ENCODE measurements at places on chromosomes 2 and 18.

GRCh38 chr2:13504808-13505207 is 788.1 kb downstream of the TRIB2 start:
- DNase-seq: no peak

- DNase-seq: no peak
Measured at GRCh38 chr2:238689331-238689730, 158.6 kb upstream of the TWIST2 start.

- no peak for DNase-seq
Measured at GRCh38 chr2:44686561-44686960, 254.9 kb upstream of the SIX3 start.

GRCh38 chr2:119483395-119483753 is 40.9 kb downstream of the SCTR start:
- peak; percentile 61 for DNase-seq

DNA sequence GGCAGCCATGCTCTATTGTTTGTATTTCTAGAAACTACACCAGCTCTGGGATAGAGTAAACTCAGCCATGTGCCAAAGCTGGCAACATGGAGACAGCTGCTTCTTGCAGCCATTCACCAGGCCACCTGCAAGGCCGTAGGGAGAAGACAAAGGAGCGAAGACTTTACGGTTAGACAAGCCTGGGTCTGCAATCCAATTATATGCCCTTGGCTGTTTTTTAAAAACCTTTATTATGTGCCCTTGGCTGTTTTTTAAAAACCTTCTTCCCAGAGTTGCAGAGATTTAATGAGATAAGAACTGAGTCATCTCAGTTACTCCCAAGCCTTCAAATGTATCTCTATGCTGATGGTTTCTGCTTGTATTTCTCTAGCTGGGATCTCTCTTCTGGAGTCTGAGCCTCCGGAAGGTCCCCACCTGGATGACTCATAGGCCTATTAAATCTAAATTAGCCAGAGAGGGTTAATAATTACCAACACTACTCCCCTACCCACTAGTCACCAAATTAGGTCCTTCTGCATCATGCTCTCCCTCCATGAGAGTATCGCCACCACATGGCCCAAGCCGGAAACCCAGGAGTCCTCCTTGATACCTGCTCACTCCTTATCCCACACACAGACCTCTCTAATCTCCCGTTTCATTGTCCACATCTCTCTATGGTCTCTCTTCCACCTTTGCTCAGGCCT is 17.5 kb upstream of the DPP4 start:
- no peak for DNase-seq

DNA sequence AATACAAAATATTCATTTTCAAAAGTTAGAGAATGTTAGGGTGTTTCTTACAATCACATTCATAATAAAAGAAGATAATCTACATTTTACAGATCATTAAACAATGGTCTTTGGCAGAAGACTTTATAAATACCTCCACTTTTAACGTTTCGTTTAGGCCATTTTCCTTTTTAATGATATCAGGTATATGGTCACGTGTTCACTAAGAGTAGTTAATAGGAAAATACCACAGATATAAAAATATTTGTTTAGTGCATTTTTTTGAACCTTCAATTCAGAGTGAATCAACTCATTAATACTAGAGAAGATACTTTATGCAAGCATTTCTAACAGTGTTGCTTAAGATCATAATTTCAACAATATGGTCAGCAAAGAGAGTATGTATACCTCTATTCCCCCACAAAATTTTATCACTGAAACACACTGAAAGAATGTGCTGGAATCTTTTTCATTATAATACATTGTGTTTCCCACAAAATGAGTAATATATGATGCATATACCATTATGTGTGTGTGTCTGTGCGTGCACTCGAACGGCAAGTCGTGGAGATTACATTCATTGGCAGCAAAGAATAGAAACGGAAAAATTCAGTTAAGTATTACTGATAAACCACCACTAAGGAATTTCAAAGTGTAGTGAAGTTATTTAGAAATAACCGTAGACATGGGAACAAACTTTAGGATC is 319.9 kb upstream of the THUMPD2 start:
- no peak for DNase-seq

DNA sequence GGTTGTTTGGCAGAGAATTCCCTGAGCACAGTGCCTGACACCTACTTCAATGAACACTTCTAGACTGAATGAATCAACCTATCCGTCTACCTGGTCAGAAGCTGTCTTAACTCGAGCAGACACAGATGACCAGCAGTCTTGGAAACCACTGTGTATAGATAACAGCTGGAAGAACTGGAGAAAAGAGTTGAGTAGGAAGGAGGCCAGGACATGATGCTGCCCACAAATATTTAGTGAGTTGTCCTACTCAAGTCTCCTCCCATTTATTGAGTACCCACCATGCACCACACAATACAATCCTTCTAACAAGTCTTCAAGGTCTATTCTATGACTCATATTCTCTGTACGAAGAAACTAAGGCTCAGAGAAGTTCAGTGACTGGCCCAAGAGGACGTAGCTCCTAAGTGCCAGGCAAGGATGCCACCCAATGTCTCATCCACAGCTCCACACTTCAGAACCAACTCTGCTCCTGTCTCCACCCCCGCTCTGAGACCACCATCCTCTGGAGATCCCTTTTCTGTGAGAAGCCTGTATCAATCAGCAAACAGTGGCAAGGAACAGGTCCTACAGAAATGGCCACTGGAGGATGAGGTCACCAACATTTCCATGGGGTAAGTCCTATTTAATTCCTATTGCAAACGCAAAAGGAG is 62.2 kb downstream of the GALNT14 start:
- no peak for DNase-seq

GRCh38 chr2:157627594-157628476 is 829 bp downstream of the ACVR1C start:
- DNase-seq: no peak

GRCh38 chr2:53646788-53647187 is 120.8 kb upstream of the CHAC2 start:
- no peak for DNase-seq

DNA sequence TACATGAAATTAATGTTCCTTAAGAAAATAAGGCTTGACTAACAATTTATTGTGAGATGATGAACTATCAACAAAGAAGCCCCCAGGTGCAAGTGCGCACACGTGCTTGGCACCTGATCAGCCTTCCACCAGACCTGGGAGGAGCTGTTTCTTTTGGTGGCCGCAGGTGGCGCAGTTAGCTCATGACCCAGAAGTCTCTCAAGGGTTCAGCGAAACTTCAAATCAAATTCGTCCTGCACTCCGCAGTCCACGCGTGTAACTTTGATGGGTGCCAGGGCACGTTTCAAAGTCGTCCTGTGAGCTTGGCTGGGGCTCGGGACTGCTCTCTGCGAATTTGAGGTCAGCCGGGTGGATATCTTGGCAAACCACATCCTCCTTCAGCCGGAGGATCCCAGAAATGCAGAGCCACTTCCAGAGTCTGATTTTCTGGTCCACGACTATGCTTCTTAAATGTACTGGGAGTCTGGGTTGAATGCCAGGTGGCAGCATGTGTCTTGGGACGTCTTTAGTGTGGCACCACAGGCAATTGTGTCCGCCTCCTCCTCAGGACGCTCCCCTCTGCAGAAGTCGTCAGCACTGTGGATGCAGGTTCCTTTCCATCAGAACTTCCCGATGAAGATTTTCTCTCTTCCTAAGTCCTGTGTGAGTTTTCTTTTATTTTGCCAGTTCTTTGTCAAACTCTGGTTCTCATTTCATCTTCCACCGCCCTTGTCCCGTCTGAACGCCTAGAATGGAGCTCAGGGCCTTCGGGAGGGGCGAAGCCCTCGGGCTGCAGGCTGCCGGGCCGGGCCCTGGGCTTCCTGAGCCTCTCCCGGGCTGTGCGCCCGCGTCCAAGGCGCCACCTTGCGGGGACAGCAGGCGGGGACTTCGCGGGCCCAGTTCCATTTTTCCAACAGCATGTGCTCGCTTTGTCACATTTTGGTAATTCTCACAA is 61.3 kb upstream of the RAPGEF4 start:
- DNase-seq: no peak

- no peak for DNase-seq
Measured at GRCh38 chr2:16015903-16016265, 75.5 kb downstream of the MYCN start.

GRCh38 chr2:200603972-200604371 is 18.2 kb downstream of the AOX1 start:
- DNase-seq: no peak

DNA sequence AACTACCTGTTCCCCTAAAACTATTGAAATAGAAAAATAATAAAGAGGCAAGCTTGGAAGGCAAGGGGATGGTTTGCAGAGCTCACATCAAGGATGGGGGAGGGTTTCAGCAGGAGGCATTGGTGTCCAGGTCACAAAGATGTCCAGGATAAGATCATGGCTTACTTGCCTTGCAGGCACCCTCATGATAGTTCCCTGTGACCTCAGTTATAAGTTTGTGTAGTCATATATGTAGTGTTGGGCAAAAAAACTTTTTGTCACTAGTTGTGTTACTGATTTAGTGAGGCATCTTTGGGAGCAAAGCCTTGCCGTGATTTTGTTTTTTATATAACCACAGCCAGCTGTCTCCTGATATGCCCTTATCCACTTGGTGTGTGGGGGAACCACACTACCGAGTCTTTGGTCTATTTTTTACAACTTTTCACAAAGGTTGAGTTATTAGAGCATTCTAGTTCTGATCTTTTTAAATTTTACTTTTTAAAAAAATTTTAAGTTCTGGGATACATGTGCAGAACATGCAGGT is 53.3 kb downstream of the IL1R2 start:
- DNase-seq: no peak

- DNase-seq: no peak
Measured at GRCh38 chr2:30899516-30900054, 92.3 kb upstream of the CAPN13 start.

DNA sequence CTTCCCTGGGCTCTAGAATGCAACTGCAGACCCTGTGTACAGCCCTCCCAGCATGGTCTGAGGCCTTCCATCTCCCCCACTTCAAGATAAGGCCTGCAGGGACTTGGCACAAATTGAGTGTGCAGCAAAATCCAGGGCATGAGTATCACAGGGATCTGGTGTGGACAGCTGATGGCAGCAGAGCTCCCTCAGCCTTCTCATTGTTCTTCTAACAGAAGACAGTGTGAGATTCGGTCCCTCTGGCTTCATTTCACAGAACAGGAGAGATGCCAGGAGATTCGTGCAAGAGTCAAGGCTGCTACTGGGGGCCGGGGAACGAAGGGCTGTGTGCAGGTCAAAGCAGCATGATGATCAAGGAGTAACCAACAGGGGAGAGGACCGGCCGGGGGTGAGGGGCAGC is 85.8 kb downstream of the UXS1 start:
- no peak for DNase-seq

DNA sequence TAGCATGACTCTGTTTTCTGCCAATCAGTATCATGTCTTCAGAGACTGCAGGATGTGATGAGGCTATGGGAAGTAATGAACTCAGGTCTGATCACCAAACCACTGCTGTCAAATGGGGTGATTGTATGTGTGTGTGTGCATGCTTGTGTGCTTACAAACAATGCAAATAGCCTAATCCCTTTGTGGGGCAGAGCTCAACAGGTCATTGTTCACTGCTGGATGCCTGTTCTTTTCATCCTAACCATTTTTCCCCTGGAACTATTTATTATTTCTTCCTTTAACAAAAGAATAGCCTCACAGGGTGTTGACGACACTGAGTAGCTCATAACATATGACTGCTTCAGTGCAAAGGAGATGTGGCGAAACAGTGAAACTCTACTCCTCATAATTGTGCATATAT is 55.9 kb downstream of the NXPH2 start:
- no peak for DNase-seq

DNA sequence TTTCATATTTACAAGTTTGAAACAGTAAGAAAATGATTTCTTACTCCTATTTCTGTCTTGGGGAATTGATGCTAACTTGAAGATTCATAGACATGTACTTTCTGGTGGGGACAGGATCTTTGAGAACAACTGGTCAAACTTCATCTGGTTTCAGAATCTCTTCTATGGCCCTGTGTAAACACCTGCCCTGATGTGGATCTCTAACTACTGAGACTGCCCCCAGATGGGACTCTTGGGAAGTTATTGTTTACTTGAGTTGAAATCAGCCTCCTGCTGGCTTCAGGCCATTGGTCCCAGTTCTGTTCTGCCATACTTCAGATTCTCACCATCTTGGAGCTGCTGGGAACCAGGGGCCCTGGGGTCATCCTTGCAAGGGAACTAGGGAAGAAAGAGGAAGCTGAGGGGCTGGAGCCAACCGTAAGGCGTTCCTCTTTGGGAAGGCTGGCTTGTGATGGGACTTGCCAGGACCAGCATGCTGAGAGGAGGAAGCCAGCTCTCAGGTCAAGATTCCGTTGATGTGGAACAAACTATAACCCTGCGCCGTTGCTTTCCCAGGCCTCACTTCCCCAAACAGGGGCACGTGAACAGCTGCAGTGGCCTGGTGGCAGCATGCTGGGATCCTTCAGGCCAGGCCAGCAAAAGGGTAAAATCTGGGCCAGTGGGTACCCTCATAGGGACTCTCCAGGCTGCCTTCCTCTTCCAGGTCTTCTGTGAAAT is 135.5 kb upstream of the CXCR4 start:
- no peak for DNase-seq

- no peak for DNase-seq
Measured at GRCh38 chr2:43367012-43367782, 140.8 kb upstream of the ZFP36L2 start.

GRCh38 chr2:109382951-109383350 is 230.8 kb downstream of the SEPTIN10 start:
- peak; percentile 77 for DNase-seq

- no peak for DNase-seq
Measured at GRCh38 chr18:56574861-56575260, 63.5 kb downstream of the TXNL1 start.

DNA sequence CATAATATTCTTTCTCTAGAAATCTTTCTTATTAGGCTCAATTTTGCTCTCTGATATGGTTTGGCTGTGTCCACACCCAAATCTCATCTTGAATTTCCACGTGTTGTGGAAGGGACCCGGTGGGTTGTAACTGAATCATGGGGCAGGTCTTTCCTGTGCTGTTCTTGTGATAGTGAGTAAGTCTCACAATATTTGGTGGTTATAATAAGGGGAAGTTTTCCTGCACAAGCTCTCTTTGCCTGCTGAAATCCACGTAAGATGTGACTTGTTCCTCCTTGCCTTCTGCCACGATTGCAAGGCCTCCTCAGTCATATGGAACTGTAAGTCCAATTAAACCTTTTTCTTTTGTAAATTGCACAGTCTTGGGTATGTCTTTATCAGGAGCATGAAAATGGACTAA is 73.8 kb downstream of the CAVIN2 start:
- DNase-seq: no peak

DNA sequence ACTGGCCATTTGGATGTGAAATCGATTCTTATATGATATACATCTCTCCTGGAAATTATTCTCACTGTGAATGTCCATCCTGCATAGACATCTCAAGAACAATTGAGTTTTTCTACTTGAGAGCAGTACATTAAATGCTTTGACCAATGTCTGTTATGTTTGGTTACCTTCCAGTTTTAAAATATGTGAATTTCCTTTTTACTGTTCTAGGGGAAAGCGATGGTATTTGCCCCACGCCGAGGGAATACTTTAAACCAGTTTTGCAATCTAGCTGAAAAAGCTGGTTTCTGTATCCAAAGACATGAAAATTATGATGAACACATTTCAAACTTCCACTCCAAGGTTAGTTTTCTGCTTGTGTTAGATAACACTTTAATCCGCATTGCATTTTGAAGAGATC is 175.3 kb upstream of the SIX3 start:
- DNase-seq: no peak
